ENCODE measurements at places on chromosomes 5 and 9.

DNA sequence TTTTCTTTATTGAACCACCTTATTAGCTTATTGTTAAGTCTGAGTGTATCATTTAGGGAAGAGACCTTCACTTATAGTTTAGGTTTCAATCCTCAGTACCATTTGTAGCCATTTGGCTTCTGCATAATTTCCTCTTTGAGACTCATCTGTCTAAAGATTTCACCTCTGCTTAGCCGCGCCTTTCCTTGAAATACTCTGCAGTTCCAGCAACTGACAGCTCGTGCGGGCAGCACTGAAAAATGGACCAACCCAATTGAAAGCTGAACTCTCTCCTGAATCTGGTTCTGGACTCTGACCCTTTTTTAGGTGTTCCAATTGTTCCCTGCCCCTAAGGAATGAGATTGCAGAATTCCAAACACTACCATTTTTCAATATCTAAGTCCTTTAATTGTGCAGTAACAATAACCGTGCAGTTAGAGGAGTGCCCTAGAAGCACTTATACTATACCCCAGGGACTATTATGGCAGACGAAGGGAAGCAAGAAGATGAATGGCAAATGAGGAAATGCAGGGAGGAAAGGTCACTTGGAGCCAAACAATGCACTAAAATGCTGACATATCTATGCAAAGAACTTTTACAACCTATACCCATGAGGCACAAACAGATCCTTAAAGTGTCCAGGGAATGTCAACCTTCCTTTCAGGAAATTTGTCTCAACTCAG is 50.1 kb upstream of the PDE4D start:
- no peak for DNase-seq

DNA sequence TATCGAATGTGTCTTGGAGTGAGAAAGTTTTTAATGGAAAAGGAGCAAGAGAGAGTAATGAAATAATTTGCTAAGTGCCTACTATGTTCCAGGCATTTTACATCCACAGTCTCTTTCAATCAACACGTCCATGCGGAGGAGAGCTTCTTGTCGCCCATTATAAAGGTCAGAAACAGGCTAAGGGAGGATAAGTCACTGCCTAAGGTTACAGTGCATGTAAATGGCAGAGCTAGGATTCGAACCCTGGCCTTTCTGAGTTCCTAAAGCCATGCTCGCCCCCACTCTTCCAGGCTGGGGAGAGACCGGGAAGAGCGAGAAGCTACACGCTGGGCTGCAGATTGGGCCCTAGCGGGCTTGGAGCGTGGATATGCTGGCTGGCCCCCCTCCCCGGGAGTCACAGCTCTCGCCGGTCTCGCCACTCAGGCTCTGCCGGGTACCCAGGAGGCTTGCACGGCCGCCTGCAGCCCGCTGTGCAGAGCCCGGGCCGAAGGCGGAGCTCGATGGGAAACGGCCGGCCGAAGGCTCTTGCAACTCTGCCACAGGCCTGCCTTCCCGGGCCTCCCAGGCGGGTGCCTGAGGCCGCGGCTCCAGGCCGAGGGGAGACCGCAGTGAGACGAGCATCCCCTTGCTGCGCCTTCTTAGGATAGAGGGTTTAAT is 775 bp upstream of the LHX2 start:
- no peak for DNase-seq

DNA sequence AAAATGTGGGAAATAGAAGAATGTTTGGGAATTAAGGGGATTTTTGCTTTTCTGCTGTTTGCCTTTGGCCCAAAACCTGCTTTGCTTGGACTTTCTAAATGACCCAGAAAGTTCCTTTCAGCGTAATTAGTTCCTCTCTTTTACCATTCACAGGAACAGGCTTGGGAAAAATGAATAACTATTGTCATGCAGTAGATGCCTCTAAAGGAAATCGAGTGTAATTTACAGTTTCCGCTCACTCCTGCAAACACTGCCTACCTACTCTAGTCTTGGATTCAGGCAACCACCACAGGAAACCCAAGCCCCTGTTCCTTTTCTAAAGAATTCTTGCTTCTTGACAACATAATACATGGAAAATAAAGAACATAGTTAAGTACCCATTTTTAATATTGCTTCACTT is 25.0 kb downstream of the TTC23L start:
- no peak for DNase-seq

- DNase-seq: no peak
Measured at GRCh38 chr5:146068977-146069779, 36.2 kb downstream of the PLAC8L1 start.

DNA sequence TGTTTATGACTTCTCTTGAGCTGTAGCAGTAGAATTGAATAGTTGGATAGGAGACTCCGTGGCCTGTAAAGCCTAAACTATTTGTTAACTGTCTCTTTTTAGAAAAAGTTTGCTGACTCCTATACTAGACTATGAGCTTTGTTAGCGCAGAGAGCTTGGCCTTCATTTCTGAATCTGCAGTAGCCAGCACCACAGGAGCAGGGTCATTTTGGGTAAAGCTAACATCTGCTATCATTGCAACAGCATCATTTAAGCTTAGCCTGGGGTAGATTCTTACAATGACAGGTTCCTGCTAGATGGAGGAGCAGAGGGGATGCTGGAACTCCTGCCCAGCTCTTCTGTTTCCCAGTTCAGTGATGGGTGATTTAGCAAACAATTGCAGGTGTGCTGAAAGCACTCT is 133.7 kb upstream of the ASTN2 start:
- DNase-seq: no peak

GRCh38 chr9:129146441-129146941 is 31.6 kb downstream of the IER5L start:
- no peak for DNase-seq

DNA sequence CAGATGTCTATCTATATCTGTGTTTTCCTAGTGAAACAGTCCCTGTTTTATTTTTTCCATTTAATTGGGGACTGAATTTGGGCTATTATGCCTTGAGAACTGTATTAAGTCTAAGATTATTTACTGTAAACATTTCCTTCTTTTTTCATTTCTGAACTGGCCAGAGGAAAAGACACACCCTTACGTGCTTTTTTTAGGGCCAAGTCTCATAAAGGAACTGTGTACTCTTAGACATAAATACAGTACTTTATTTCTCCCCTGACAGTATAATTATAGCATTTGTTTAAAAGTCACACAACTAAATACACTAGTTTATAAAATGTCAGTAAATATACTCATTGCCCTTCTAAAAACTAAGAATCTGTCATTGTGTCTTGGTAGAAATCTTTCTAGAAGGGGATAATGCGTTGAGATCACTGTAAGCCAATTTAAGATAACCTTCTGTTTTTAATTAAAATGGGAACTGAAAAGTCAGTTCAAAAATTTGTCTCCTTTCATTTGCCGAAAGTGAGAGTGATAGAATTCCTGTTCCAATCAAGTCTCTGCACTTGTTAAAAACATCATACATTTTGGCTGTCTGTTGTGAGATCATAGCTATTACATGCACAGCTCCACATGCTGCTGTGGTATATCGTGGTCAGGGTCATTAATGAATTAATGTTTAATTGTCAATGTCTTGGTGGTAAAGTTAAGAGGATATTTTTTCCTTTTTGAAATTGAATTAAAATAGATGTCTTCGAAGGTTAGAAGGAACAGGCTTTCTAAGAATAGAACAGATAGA is 132.1 kb downstream of the FOCAD start:
- DNase-seq: no peak

- no peak for DNase-seq
Measured at GRCh38 chr5:39955156-39955555, 530.4 kb upstream of the DAB2 start.

DNA sequence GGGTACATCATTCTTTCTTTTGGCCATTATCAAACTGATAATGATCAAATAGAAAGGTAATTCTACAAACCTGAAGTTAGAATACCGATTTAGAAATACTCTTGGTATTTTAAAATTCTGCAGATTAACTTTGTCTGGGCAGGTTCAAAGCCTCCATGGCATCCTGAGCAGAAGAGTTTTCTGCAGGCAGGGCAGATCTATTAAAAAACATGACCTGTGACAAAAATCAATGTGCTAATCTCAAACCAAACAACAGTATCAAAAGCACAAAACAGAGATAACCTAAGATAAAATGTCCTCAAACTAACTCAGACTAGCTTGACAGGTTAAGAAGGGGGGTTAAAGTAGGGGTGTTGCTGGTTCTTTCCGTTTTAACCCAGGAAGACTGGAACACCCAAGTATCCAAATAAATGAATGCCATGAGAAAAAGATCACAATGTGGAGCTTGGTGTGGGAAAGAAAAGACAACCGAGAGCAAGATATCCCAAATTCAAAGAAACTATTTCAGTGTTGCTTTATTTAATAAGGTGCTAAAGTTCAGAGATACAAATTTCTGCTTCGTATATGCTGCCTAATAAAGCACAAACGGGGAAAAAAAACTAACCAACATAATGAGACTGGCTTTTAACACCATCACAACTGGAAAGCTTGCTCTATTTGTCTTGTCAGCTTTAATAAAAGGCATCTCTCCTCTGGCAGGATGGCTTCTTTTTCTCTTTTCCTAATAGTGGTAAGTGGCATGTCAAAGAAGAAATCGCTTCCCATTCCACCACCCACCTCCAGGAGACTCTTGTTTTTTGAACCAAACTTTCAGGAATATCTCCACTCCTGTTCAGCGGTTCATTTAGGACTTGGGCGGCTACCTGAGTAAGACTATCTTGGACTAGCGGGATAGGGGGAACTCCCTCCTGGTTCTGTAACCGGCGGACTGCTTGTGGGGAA is 2.3 kb downstream of the EFNA5 start:
- no peak for DNase-seq

- DNase-seq: no peak
Measured at GRCh38 chr5:149616727-149617285, 35.5 kb downstream of the ARHGEF37 start.

- DNase-seq: no peak
Measured at GRCh38 chr5:55306641-55307382, 682 bp downstream of the DHX29 start.

- DNase-seq: no peak
Measured at GRCh38 chr9:118473521-118473920, 769.3 kb downstream of the TLR4 start.

- DNase-seq: no peak
Measured at GRCh38 chr5:158541536-158542297, 558.0 kb downstream of the EBF1 start.

DNA sequence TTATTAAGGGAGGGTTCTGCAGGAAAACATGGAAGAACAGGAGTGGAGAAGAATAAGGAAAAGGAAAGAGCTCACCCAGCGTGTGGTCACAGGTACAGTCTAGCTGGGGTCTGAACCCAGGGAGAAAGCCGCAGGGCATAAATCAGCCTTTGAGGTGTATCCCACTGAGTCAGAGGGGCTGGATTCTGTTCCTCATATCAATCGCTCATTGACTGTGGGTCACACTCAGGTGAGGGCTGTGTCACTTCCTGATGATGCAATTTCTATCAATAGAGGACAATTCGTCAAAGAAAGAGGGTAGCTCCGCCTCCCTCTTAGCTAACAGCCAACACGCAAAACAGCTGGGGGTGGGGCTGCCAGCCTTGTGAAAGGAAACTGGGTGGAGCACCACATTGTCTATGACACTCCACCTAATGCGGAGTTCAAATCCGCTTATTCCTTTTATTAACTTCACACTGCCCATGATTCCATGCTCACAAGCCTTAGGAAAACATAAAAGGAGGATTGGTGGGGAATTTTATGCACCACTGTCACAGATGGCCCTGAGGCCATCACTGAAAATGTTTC is 176.2 kb downstream of the ICE1 start:
- no peak for DNase-seq

DNA sequence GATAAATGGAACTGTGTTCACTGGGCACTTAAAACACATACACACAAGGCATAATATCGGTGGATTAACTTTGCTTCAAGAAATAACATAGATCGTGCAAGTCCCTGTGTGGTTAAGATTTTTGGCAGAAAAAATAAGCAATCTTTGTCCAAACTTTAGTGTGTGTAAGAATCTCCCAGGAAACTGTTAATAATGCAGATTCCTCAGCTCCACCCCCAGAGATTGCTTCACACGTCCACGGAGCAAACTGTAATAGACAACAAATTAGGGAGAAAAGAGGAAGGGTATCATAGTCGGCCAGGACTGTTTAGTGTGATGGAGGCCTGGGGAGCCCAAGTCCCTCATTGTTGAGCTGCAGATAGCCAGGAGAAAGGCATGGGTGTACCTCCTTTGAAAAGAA is 84.8 kb downstream of the PJA2 start:
- DNase-seq: no peak

DNA sequence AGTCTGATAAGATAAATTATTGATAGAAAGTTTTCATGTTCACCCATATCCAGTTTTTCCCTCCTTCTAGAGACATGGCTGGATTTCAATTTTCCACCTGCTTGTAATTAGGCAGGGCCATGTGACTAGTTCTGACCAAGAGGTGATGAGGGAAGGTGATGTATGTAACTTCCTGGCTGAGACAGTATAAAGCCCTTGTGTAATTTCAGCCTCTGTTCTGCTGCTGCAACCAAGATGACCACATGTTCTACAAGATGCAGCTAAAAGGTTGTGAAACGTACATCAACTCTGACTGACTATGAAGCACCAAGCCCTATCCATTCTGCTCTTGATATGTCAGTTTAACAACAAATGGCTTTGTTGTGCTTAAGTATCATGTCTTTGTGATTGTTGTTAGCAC is 376.5 kb upstream of the DAB2 start:
- no peak for DNase-seq

DNA sequence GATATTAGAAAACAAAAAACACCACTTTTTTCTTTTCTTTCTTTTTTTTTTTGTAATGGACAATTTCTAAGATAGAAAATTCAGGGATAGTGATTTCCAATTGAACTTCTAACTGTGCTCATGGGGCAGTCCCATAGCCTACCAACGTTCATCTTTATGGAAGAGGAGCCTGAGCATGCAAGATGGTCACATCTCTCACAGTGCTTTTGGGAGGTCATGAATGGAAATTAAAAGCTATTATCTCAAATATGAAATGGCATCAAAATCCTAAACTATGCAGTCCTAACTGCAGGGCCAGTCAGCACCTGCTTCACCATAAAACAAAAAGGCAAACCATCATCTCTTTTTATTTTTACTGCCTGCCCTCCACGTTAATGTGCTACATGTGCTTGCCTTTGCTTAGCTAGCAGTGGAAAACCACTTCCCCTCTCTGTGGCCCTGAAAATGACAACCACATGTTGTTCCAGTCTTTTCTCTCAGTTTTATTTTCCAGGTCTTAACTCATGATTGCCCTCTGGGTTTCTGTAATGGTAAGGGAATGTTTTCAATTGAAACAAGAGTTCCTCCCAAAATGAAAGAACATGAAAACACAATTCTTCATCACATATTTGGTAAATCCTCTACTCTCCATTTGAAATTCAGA is 16.7 kb downstream of the IFNB1 start:
- no peak for DNase-seq

GRCh38 chr9:86893811-86894490 is 53.4 kb downstream of the GAS1 start:
- DNase-seq: no peak
